Activated naive CD4-positive, alpha-beta T cell (primary cell): ENCODE measurements at places on chromosomes 5 and 9.

- DNase-seq = no peak
Observed at GRCh38 chr9:18849270-18849669, 183.7 kb downstream of the SAXO1 start.

DNA sequence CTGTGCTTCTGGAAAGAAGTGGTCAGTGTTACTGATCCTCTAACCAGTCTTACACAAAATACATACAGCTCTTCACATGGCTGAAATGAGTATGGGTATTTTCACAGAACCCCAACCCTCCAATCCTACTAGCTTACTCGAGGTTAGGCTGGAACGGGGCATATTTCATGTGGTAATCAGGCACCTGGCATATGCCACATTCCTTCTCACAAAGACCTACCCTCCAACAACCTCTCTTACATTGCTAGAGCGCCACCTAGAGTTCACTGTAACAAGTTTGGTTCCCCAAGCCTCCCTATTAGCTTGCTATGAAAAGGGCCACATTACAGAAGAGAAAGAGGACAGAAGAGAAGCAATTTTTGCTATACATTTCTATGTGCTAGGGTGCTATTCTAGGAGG is 597.3 kb downstream of the PRELID2 start:
- no peak for DNase-seq

DNA sequence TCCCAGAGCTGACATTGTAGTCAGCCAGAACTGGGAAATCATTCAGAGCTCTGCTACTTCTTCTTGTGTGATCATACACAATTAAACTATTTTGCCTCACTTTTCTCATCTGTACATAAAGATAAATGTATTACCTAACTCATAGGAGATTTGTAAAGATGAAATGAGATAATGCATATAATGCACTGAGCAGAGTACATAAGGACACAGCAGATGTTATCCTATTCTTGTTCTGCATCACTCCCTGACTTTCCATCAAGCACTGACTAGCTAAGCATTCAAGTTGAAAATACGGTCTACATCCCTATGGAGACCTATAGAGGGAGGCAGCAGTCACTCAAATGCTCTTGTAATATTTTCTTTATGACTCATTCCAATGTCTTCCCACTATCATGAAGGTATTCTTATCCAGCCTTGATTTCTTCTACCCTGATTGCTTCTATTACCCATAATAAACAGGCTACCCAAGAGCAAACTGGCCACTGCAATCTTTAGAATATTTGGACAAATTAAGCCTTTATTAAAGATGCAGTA is 16.3 kb upstream of the PRR16 start:
- DNase-seq = no peak

GRCh38 chr5:157603333-157604190 is 28.0 kb upstream of the ADAM19 start:
- no peak for DNase-seq

DNA sequence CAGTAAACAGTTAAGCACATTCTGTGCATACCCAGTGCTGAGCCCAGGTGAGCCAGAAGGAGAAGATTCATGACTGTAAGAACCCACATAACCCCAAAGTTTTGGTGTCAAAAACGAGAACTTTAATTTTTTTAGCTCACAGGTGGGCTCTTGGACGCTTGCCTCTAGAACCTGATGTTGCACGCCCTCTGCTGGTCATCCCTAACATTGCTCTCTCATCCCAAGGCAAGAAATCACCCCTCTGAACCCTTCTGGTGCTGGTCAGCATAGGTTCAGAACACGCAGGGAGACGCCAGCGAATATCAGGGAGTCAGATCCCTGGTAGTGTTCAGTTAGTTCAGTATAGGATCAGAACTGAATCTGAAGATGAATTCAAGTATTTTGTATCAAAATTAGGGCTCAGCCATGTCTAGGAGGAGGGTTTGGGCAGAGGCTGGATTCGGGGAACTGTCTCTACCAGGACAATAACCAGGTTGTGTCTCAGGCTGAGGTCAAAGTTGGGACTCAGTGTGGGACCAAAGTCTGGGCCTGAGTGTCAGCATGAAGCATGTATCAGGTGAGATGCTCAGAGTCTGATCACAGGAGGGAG is 4.1 kb upstream of the DNAJB5 start:
- DNase-seq = peak; percentile 25

GRCh38 chr5:148751025-148751424 is 75.4 kb upstream of the ADRB2 start:
- no peak for DNase-seq

DNA sequence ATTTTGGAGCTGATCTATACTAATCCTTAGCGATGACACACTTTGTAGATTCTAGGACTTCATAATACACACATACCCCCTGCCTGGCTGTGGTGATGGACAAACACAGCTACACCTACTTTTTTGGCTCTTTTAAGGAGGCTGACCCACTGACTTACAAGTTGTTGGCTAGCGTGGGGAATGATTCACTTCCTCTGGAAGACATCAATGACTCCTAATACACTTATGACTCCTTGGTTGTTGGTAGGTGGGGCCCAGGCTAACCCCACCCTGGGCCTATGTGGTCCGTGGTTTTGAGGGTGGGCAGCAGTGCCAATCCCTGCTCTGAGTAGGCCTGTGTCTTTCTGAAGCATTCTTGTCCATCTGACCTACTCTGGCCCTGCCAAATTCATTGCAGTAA is 144.4 kb downstream of the SLC12A2 start:
- no peak for DNase-seq
